ENCODE measurements at places on chromosomes 2 and 18.

GRCh38 chr2:236830926-236831325, 254.8 kb upstream of the COPS8 start:
- DNase-seq, result no peak

- peak; percentile 62 for DNase-seq
These were observed at the start of gene PAPOLG for GRCh38 chr2:60756097-60757087. Gene PAPOLG (plus strand): TSS chr2:60756268. CDS start chr2:60756479, 211 bp downstream.

DNA sequence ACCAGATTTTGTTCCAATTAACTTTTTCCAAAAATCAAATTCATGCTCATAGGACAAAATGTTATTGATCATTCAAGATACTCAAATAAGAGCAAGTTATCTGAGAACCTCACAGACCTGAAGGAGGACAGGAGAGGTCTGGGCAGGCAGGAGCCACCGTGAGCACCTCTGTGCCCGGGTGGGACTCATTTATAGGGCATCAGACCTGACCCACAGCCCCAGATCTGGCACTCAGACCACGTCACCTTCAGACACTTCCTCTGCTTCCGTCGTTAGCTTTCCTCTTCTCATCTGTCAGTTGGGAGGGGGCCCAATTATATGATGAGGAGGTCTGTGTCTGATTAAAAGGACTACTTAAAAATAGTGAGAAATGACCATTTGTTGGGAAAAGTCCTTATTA, 169.4 kb downstream of the EIPR1 start:
- DNase-seq, result no peak

DNA sequence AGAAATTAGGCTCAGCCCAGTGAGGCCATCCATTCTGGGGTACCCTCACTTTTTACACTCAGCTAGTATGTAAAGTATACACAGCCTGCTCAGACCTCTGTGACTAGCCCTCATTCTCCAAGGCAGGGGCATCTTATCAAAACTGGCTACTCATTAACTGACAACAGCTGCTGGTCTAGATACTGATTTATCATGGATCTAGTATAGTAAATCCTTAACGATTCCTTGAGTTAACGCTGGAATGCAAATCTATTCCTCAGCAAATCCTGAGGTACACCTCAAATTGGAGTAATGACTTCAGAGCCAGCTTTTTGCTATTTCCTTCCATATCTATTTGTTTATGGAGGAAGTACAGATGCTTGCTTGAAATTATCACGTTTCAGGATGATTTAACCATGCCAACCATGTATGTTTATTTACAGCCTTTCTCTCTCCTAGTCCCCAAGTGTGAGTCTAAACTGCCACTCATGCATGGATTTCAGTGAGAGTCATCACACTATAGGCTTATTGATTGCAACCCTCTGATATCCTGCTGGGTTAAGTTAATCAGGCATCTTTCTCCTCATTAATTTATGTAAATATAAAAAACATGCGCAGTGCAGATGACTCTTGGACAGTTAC, 70.2 kb upstream of the DOK6 start:
- DNase-seq, result no peak

- no peak for DNase-seq
These were observed 556.1 kb downstream of the CMPK2 start for GRCh38 chr2:6309415-6310255.

GRCh38 chr2:233387667-233388528, 33.6 kb downstream of the DGKD start:
- peak; percentile 95 for DNase-seq

GRCh38 chr2:237630216-237631000, 3.0 kb downstream of the LRRFIP1 start:
- DNase-seq, result no peak

GRCh38 chr18:35991696-35992095, 19.2 kb downstream of the RMP24 start:
- DNase-seq, result no peak

GRCh38 chr2:118443596-118443995, 355.3 kb downstream of the INSIG2 start:
- peak; percentile 79 for DNase-seq

- DNase-seq, result peak; percentile 19
These were observed 5.5 kb downstream of the NPC1 start for GRCh38 chr18:23580677-23581367.

DNA sequence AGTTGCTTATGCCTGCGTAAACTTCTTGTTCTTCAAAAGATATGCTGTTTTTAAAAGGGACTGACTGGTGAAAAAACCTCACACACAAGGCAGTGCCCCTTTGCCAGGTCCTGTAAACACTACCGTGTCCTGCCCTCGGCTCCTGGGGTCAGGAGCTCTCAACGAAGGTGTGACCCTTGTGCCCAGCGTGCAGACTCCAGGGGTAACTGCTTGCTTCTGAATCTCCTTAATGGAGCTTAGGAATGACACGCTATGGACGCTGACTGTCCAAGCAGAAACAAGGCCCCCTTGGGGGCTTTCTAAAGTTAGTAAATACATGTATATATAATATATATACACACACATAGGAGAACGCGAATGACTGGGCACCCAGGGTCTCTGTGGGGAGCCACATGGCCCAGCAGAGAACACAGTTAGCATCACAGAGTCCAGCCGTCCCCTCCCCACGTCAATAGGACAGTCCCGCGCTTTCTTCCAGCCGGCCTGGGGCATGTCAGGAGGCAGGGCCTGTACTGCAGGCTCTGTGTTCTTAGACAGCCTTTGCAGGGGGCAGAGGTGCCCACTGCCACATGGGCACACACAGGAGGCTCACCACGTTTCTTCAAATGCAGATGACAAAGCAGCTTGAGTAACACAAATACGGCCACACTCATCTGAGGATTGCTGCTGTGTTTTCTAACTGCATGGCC, 96.1 kb downstream of the HDAC4 start:
- DNase-seq, result no peak

DNA sequence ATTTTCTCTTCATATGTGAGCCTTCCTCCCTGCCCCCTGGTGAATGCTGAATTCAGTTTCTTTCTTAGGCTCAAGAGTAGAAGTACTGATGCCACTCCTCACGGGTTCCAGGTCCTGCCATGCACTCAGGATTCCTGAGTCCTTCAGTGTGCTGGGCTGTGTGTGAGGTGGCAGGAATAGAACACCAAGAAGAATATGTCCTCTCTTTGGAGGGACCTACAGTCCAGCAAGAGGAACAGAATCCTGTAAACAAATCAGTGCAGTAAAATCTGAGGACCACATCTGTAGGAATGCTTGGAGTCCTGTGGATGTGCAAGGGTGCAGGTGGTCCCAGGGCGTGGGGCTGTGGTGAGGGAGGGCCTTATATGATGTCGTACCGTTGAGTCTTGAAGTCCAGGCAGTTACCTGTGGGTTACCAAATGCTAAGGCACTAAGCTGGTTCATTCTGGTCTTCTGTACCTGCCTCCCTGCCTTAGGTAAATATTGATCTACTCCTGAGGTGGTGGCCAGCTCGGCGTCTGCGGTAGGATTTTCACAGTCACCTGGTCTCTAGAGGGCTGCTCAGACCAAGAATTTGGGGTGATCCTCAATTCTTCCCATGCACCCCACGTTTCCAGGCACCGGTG, 5.5 kb downstream of the ASAP2 start:
- DNase-seq, result no peak

DNA sequence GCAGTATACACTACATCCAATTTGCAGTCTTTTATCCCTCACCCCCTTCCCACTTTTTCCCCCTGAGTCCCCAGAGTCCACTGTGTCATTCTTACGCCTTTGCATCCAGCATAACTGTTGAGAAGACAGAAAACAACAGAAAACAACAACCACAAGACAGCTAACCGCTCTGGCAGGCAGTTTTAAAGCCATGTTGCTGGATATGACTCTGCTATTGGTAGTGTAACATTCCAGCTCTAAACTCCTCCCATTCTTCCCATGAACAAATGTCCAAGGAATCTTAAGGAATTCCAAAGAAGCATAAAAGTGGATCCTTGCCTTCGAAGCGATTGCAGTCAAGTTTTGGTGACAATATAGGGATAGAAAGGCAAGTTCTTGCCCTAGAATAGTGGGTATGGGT, 599.1 kb downstream of the NYAP2 start:
- no peak for DNase-seq

- peak; percentile 31 for DNase-seq
These were observed 96.1 kb downstream of the UGGT1 start for GRCh38 chr2:128187032-128187654.

- no peak for DNase-seq
These were observed 136.1 kb downstream of the SH3BP4 start for GRCh38 chr2:235087832-235088495.

DNA sequence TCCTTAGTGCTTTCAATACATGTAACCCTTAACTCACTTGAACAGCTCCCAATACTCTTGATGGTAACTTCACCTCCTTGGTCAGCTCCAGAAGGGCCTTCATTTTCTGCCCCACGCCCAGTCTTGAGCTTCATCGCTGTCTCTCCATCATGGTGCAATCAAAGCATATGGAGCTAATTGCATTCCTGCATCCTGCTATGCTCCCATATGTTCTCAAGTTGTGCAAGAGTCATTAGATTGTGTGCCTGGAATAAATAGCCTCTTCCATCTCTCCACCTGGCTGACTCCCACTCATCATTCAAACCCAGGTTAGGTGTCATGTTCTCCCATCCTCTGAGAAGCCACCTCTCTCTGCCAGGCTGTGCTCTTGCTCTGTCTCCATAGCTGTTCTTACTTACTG, 364.5 kb upstream of the RGPD4 start:
- no peak for DNase-seq

GRCh38 chr2:12502759-12503158, 214.0 kb upstream of the TRIB2 start:
- DNase-seq, result peak; percentile 40

- DNase-seq, result no peak
These were observed 25.0 kb downstream of the TTN start for GRCh38 chr2:178782236-178782635.

GRCh38 chr2:201855356-201855755, 49.0 kb downstream of the CDK15 start:
- DNase-seq, result no peak

- DNase-seq, result no peak
These were observed 20.4 kb downstream of the PPM1B start for GRCh38 chr2:44189104-44189503.

DNA sequence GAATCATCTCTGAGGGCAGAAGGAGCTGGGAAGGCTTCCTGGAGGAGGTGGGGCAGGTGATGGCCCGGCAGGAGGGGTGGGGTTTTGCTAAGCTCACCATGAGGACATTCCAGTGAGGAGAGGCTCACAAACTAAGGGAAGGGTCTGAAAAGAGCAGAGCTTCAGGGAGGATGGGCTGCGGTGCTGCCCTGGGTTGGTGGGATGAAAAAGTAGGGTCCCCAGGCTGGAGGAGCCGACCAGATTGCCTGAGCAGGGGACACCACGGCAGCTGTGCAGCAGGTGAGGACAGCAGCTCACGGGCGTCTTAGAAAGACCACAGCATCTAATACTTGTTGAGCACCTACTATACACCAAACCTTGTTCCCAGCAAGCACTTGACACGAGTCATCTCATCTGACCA, 82.2 kb downstream of the DYSF start:
- no peak for DNase-seq

GRCh38 chr2:39838589-39838988, 59.5 kb upstream of the THUMPD2 start:
- DNase-seq, result no peak

GRCh38 chr18:23716516-23716915, 27.3 kb downstream of the LAMA3 start:
- DNase-seq, result peak; percentile 66

- no peak for DNase-seq
These were observed 49.6 kb downstream of the NXPH2 start for GRCh38 chr2:138730497-138731030.

- no peak for DNase-seq
These were observed 41.8 kb downstream of the CCDC102B start for GRCh38 chr18:68839701-68840100.

DNA sequence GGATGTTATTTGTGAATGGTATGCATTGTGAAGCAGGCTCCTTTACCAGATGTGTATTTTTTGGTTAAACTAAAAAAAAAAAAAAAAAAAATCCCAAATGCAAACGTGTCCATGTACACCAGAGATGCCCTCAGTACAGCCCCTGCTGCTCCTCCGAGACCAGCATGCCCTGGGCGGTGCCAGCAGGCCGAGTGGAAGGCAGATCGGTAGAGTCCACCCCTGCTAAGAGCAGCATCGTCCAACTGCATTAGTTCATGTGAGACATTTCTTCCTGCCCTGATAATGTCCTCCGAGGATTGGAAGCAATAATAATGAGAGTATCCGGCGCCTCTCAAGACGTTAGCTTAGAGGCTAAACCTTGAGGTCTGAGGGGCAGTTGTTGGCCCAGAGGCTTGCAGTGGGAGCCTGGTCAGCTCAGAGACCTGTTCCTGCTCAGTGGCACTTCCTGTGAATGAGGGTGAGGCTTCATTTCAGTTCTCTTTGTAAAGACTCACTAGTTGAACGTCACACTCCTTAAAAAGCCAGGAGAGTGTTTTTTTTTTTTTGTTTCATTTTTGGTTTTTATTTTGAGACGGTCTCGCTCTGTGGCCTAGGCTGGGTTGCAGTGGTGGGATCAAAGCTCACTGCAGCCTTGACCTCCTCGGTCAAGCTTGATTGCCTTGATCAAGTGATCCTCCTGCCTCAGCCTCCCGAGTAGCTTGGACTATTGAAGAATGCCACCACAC, 5.6 kb downstream of the SLC66A3 start:
- no peak for DNase-seq

- no peak for DNase-seq
These were observed 71.1 kb downstream of the MTA3 start for GRCh38 chr2:42639340-42640077.

- peak; percentile 23 for DNase-seq
These were observed at the start of gene DRC1 for GRCh38 chr2:26401739-26402541. Gene DRC1 (plus strand): TSS chr2:26401920. CDS start chr2:26401990, 70 bp downstream.

DNA sequence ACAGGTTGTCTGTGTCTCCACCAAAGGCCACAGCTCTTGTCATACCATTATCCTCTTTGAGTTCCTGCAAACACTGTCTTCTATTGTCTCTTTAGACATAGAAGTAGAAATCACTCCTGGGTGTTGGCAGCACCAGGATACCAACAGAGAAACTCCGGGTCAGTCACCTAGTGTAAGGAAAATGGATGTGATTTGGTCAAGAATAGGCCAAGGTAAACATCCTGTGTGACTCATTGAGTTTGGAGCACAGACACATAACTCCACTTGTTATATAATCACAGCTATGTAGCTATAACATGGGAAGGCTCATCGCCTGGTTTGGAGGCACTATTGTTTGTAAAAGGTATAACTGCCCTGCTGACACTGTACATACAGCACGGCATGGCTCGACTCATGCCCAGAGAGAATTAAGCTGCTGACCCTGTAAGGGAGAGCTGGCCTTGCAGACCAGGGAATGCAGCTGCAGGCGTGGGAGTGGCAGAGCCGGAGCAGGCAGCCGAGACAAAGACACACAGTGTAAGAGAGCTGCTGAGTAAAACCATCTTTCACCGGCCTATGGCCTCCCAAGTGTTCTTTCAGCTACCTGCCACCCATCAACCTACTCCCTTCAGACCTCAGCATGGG, 3.4 kb upstream of the TXNL1 start:
- peak; percentile 29 for DNase-seq

DNA sequence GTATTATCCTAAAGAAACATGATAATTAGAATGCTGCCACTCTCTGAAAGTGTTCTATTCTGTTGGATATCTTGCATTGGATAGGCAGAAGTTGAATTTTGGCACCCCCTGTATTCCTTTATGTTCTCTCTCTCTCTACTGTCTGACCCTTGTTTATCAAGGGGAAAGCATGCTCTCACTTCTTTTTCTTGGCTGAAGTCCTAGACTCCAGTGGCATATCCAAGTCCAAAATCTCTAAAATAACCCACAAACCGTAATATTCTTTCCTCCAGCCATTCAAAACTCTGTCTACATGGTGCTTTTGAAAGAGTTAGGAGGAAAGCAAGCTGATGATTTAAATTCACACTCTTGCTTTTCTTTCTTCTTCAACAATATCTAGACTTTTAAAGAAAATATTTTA, 669.7 kb downstream of the TDRD15 start:
- DNase-seq, result no peak

Data from skeletal muscle cell (primary cell).